ENCODE measurements at places on chromosomes 7 and 10.

DNA sequence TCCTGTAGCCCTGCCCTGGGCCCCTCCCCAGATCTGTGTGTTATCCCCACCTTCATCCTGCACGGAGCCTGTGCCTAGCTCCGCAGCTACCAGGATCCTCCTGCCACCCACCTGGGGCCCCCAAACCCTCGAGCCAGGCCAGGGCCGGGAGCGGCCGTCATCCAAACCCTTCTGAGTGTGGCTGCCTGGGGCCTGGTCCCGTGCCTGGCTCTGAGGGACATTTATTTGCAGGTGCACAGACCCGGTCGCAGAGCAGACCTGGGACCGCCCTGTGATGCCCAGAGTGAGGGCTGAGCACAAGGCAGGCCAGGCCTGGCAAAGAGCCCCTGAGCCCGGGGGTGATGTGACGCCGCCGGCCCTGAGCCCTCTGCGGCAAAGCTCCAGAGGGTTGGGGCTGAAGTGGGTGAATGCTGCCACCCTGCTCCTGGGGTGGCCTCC, 27.4 kb upstream of the INPP5A start:
- DNase-seq = no peak

DNA sequence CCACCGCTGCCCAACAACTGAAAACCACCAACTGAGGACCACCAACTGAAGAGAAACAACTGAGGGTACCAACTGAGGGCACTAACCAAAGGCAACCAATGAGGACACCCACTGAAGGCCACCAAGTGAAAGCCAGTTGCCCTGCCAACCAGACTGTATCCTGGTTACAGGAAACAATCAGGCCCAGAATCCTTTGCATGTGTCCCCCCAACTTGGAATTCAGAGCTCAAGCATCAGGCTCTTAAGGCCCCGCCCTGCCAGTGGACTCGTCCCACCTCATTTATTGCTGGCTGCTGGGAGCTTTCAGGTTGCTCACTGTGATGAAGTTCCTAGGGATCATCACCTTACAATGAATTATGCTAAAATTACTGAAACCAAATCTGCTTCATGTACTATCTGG, 76.6 kb upstream of the ABI1 start:
- no peak for DNase-seq

- no peak for DNase-seq
These were observed 170.1 kb downstream of the OTUD1 start for GRCh38 chr10:23608926-23609325.

DNA sequence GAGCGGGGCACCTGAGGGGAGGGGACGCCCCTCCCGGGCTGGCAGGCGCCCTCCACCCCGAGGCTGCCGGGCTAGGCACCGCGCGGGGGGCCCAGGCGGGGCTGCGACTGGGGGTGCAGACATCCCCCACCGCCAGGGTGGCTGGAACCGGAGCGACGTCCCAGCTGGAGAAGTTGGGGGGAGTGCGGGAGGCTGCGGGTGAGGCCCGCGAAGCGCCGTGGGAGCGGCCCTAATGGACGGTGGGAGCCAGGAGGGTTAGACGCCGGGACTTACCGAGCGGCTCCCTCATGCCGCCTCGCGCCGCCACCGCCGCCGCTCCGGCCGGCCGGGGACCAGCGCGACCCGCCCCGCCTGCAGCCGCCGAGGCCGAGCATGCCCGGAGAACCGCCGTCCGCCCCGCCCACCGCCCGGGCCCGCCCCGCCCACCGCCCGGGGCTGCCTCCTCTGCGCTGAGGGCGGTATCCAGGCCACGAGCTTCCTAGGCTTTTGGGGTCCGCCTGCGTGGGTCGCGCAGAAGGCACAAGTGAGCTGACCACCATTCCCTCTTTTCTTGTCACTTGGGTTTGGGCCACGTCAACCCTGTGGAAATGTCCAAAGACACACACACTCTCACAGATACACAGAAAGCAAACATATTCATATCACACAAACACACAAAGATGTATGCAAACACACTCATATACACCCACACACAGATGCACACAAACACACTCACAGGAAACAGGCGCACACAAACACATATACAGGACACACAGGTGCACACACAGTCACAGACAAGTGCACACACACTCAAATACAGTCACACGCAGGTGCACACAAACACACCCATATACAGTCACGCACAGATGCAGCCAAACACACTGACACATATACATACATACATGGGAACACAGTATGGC, at the start of gene JCAD:
TSS of gene JCAD (minus strand) at position 378 of the 899 bp plus-strand sequence. CDS start 11,774 bp downstream, outside the sequence.
- DNase-seq = no peak

DNA sequence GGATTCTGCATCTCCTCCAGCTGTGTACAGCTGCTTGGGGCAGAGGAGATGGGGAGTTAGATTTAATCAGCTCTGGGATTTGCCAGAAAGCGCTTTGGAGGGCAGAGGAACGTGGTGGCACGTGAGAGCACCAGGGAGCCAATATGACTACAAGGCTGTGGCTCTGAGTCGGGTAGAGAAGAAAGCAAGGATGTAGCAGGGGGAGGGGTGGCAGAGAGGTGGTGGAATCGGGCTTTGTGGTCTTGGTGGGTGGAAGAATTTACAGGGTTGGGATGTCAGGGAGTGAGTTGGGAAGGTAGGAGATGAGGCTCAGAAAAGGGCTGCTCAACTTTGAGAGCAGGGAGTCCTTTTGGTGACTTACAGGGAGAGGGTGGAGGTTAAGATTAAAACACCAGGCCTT, 113.6 kb downstream of the CCNY start:
- DNase-seq = no peak

GRCh38 chr7:5514440-5515035, 90.9 kb upstream of the TNRC18 start:
- DNase-seq = no peak

DNA sequence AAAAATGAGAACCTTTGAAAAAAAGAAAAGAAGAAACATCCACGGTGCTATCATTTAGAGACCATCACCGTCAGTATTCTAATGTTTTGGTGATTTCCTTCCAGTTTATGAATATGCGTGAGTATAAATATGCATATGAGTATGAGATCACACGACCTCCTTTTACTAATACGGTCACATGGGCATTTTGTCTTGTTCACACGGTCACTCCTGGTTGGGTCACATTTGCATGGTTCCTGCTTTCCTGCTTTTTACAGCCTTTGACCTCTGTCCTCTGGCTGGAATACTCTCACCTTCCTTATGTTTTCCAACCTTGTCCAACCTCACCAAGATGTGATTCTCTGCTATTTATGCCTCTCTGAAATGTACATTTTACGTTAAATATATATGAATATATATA, 25.3 kb upstream of the LMTK2 start:
- DNase-seq = no peak

DNA sequence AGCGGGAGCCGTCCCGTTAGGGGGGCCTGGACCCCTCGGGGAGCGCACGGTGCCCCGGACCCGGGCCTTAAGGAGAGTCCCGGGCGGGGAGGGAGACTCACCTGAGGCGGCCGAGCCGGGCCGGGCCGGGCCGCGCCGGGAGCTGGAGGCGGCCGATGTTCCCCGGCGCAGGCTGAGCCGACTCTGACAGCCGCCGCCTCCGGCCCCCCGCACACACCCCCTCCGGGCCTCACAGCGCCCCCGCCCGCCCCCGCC, at the start of gene ACHE:
TSS of gene ACHE (minus strand) at position 188 of the 255 bp plus-strand sequence. CDS start 1,656 bp downstream, outside the sequence.
- no peak for DNase-seq

DNA sequence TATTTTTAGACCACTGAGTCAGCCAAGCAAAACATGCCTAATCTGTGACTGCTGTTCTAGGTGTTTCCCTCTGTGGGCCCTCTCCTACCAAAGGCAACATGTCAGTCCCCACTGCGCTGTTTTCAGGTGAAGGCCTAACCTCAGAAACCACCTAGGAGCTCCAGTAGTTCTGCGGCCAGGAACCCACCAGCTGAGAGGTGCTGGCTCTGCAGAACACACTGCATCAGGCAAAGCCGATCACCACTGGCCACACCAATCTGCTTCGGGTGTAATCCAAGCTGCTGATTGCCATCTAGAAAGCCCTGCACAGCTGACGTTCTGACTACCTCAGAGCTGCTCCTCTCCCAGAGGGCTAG, 14.9 kb downstream of the CAMK2G start:
- DNase-seq = no peak

DNA sequence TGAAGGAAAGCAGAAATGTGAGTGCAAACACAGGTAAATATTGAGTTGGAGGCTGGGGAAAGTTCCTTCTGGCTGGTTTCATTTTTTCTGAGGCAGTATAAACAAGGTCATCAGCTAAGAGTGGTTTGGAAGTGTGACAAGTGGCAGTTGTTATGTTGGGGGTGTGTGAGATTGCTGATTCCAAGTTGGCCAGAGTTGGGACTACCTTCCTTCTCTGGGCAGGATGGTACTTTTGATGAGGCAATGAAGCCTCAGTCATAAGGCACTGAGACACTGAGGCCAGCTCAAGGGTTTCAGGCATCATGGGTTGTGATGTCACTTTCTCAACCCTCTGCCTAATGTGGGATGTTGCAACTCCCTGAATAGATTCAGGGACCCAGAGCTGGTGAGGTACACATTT, 8.2 kb upstream of the PTTG1IP2 start:
- no peak for DNase-seq

- DNase-seq = no peak
These were observed 24.0 kb downstream of the CNNM1 start for GRCh38 chr10:99353182-99353581.

GRCh38 chr7:39827571-39827970, 122.5 kb upstream of the CDK13 start:
- DNase-seq = no peak

GRCh38 chr10:128727114-128727513, 600.9 kb upstream of the MKI67 start:
- DNase-seq = no peak

DNA sequence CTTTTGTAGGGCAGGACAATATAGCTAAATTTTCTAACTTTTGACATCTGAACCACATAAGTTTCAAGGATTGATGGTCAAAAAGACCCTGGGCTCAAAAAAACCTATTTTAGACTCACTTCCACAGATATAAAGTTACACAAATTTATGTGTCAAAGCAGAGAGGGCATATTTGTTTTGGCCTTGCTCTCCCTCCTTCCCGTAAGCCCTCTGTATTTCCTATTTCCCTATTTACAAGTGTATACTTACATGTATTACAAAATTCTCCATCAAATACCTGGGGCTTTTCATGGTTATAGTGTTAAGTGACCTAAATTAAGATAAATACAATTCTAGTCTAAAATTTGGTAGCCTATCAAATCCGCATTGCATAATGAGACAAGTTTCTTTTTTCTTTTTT, 2.6 kb downstream of the KDM7A start:
- DNase-seq = no peak

- DNase-seq = no peak
These were observed 565 bp downstream of the STRIP2 start for GRCh38 chr7:129434675-129435318.

GRCh38 chr7:1346851-1347250, 112.4 kb downstream of the MICALL2 start:
- DNase-seq = no peak

DNA sequence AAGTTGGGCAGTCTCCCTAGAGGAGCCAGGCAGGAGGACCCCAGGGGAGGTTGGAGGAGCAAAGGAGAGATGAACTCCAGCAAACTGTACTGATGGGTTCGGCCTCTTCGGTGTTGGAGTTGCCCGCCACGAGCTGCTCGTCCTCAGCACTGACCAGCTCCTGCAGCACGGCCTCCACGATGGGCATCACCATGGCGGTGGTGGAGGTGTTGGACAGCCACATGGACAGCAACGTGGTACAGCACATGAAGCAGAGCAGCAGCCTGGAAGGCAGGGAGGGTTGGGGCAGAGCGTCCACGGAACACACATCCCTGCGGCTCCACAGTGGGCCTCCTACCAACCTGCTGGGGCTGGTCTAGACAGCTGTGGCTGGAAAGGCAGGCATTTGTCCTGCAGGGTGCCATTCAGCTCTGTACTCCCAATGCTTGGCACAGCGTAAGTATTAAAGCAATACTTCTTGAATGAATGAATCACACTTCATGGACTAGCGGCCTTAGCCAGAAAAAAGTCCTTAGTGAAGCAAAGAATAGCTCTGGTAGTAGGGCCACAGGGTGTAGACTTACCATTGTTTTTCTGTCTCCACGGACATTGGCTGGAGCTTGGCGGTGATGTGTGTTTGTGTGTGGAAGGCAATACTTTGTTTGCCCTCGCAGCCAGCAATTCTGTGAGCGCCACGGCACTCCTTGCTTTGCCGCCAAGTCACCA, 21.8 kb downstream of the SLC13A4 start:
- DNase-seq = no peak

DNA sequence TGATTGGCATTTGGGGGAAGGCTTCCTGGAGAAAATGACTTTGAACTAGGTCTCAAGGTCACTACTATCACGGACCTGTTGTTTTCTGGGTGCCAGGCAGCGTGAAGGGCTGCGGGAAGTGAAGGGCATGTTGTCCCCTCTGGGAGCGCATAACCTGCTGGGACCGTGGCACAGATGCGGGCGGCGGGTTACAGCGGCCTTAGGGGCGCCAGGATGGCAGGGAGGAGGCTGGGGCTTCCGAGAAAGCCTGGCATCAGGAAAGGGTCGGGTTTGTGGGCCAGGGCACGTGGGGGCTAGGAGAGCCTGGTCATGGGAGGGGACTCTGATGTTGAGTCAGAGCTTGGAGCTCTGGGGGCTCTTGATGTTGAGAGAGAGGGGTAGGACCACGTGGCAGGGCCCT, 6.1 kb downstream of the SLC4A2 start:
- no peak for DNase-seq

DNA sequence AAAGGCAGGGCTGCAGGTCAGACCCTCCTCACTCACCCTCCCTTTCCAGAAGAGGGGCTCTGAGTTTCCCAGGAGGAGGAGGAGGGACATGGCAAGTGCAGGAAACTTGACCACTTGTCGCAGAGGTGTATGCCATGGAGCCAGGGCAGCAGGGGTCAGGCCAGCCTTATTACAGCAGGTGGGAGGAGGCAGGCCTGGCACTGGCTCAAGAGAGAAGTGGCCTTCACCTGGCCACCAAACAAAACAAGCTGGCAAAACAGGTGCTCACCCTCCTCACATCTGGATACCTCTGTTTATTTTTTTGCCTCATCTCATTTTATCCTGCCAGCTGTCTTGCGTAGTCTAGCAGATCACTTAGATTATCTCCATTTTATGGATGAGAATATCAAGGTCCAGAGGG, 12.5 kb downstream of the COL13A1 start:
- DNase-seq = no peak

DNA sequence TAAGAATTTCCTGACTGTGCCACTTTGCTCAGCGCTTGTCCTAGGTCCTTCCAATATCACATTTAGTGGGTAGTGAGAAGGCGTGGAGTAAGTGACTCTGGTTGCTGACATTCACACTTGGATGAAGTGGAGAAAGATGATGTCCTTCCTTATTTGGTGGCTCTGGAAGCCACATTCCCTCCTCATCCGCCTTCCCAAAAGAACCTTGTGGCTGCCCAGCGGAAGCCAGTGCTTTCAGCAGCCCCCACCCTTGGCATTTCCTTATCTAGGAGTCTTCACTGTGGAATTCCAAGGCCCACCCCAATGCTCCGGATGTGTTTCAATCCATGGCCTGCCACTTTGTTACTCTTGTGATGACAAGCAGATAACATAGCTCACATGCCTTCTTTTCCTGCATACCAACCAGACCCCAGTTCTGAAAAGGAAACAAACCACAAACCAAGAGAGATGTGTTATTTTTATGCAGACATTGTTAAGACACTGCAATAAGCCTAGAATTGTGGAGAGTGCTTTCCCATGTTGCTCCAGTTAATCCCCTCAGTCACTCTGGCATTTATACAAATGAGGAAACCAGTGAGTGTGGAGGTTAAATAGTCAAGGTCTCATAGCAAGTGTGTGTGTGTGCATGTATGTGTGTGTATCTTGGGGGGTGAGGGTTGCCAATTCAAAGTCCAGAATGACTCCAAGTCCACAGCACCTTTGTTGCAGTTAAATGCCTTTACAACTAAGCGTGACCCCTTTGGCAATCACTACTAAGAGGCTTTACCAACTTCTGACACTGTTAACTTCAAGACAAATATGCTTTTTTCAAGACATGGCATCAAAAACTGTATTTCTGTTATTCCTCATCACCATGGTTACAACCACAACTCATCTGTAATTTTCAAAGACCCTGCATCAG, 10.3 kb upstream of the ANKRD1 start:
- no peak for DNase-seq

All from stimulated activated CD4-positive, alpha-beta T cell treated with anti-CD3 and anti-CD28 coated beads, Interleukin-1b, Interleukin-23, amount 100 ng/mL, for 1 hour (primary cell).